Fibroblast of lung (primary cell): ENCODE measurements at places on chromosomes 16 and 17. TPM values are rescaled to one million over a fixed set of nuclear protein-coding genes. Genes with fewer than 3 reads are reported as not detected.

Gene P4HB
- total RNA-seq = 633 and 1,034 TPM in 2 replicates

DNA sequence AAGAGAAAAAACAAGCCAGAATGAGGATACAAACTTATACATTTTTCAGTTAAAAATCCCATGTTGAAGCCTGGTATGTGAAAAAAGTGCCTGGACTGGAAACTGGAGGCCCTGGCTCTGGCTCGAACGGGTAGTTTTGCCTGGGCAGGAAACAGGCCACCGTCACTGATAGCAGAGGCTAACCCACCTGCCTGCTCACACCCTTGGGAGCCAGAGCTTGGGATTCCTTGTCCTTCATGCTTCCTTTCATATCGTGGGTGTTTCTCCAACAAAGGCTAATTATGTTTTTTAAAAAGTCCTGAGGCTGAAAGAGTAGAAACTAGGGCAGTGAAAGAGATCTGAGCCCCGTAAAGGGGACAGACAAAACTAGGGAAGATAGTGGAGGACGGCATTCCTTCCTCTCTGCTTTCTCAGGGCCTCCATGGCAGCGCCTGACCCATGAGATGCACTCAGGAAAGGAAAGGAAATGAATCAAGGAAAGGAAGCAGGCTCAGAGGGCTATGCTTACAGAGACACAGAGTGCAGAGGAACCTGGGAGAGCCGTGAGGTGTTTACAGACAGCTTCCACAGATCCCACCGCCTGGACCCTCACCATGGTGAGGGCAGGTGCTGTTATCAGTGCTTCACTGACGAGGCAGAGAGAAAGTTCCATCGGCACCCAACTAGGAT, 138.1 kb downstream of the PARN start:
- no peak for DNase-seq

GRCh38 chr16:88367560-88367959, 15.2 kb upstream of the ZNF469 start:
- DNase-seq = no peak

DNA sequence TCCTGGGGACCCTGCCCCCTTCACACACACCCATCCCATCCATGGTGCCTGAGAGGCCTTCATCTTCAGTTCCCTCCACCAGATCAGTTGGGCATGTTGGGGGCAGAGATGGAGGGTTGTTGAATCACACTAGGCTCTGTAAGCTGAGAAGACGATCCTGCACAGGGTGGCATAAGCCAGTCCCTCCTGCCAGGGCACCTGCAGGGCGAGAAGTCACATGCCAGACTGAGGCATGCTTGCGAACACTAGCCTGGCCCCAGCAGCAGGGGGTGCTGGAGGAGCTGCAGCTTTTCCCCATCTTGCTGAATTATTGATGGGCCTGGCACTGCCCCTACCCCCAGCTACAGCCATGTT, 6.1 kb upstream of the TBX2 start:
- DNase-seq = peak; percentile 37
